ENCODE measurements at places on chromosomes 6 and 20.

DNA sequence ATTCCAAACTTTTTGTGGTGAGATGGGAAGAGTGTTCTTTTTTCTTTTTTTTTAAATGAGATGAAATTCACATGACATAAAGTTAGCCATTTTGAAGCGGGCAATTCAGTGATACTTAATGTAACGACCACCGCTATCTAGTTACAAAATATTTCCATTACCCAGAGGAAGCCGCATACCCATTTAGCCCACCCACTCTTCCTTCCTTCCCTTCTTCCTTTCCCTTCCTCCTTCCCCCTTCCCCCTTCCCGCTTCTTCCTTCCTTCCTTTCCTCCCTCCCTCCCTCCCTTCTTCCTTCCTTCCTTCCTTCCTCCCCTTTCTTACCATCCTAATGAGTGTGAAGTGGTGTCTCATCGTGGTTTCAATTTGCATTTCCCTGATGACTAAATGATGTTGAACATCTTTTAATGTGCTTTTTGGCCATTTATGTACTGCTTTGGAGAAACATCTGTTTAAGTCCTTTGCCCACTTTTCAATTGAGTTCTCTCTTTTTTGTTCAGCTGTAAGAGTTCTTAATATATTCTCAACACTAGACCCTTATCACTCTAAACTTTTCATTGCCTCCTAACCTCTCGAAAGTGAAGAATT is 371.1 kb downstream of the FARS2 start:
- no peak for DNase-seq

GRCh38 chr6:11473008-11473740 is 64.4 kb upstream of the TMEM170B start:
- no peak for DNase-seq

DNA sequence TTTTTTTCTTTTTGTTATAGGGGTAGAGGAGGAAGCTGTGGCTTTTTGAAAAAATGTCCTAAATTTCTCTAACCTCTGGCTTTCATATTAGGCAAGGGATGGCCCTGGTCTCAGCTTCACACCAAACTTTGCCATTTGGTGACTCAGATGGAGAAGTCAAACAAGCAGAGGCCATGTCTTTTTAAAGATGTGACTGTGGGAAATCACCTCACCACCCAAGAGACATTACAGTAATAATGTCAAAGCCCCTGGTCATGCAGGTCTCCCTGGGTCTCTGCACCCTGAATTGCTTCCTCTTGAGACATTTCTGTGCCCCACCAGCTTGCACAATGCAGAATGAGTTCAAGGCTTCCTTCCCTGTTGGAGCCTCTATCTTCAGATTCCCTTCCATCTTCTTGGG is 39.5 kb upstream of the ADGRF5 start:
- DNase-seq, result no peak

- DNase-seq, result no peak
Observed at GRCh38 chr6:25309886-25310285, 30.7 kb downstream of the CARMIL1 start.

DNA sequence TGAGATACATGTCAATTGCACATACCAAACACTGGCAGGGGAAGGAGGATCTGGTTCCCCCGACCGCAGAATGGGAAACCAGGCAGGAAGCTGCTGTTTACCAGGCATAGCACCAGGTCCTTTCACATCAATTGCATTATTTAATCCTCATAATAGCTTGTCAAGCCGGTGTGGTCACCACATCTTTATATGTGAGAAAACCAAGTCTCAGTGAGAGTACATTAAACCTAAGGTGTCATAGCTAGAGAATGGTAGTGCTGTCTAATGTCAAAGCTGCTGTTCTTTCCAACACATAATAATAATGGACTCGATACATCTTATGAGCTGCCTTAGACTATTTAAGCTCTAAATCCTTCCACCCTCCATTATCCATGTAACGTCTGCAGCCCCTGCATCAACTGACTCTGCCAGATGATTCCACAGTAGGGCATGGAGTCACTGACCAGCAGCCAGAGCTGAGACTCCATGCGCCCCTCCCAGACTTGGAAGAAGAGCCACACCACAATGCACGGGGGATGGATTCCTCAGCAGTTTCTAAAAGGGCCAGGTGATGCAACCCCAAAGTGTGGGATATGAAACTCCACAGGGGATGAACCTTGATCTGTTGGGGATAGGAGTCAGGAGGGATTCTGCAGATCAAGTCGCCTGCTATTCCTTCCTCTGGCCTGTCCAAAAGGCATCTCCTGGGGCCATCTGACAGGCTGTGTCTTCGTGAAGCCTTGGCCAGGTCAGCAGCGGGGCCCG is 71.8 kb downstream of the GPR6 start:
- no peak for DNase-seq

DNA sequence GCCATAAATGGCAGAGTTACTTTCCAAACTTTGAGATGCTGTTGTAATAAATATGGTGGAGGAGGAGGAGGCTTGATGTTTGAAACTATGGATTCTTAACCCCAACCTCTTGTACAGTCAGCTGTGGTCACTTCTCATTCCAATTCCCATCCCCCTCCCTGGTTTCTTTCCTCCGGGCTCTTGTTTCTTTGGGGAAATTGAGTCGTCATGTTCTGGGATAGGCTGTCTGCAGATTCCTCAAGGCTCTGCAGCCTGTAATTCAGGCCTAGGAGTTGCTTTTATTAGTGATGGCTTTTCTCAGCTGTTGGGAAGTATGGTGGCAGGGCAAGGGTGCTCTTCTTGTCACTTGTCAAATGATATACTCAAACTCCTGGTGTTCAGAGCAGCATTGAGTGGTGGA is 2.6 kb downstream of the PTK7 start:
- no peak for DNase-seq

DNA sequence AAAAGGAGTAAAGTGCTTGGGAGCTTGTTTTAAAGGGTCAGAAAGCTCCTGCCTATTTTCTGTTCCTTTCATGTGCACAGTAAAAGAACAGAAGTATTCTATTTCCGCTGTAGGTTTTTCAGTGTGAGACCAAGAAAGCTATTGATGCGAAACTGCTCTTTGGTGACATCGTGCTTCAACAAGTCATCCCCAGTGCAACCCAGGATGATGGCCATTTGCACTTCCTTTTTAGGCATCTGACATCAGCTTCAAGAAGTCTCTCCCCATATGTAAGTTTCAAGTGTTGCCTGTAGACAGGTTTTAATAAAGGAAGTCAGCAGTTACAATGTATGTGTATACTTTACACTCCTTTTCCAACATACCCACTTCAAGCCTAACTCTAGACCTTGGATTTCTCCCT is 131.6 kb downstream of the RFX6 start:
- DNase-seq, result no peak

DNA sequence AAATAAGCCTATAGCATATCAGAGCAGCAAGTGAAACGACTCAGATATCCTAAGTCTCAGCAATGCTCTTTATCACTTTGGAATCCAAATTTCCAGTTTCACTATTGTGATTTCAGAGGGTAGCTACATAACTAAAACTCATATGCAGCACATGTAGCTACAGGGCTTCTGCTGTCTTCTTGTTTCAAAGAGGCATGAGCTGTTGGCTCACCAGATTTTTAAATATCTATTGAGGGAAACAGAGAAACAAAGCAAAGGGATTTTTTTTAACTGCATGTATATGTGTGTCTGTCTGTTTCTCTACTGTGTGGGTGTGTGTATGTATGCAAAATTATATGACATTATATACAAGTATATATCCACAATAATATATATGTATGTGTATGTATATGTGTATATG is 258.4 kb downstream of the HDGFL1 start:
- no peak for DNase-seq

DNA sequence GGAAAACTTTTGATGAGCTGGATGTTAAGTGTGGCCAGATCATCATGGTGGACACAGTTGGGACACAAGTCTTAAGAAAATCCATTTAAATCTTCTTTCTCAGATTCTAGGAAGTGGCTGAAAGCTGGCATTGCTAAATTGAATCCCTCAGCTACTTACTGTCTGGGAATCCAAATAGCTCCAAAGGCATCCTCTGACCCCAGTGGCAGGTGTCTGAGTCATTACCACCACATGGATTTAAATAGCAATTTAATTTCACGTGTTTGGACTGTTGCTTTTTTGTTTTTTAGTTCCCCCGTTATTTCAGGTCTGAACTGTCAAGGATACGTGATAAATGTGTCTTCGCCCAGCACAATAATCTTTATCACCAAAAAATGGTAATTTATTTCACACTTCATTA is 33.2 kb upstream of the HDGFL1 start:
- no peak for DNase-seq

- DNase-seq, result no peak
Observed at GRCh38 chr6:38185752-38186151, 366.2 kb downstream of the ZFAND3 start.

DNA sequence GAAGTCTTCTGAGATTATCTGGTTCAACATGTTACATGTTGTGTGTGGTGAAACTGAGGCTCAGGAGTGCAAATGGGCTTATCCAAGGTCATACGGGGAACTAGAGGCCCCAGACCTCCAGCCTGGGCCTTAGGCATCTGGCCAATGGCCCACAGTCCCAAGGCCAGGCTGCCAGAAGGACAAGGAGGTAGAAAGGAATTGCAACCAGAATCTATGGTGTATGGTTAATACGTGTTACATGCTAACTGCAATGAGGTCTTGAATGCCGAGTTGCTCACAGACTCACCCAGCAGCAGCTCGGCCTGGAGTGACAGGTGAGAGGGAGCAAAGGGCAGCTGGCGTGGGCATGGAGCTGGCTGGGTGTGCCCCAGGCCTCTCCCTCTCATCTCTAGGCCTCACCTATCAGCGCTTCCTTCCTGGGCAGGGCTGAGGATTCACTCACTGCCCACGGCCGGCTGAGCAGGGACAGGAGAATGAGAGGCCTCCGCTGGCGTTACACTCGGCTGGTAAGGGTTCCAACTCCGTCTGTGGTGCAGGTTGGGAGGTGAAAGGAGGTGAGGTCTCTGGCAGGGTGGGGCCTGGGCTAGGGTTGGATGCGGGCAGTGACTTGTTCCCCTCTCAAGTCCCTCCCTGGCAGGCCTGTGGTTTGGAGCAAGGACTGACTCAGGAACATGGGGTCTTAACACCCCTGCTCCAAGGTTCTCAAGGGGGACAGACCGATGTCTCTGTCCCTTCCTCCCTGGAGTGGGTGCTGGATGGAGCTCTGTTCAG is at the start of gene TLDC2:
Gene TLDC2, plus strand, starts transcription at position 437 of the 771 bp plus-strand sequence. Its CDS starts 37 bp downstream, at position 474.
- no peak for DNase-seq

GRCh38 chr20:16270989-16271388 is 302.3 kb downstream of the KIF16B start:
- no peak for DNase-seq

DNA sequence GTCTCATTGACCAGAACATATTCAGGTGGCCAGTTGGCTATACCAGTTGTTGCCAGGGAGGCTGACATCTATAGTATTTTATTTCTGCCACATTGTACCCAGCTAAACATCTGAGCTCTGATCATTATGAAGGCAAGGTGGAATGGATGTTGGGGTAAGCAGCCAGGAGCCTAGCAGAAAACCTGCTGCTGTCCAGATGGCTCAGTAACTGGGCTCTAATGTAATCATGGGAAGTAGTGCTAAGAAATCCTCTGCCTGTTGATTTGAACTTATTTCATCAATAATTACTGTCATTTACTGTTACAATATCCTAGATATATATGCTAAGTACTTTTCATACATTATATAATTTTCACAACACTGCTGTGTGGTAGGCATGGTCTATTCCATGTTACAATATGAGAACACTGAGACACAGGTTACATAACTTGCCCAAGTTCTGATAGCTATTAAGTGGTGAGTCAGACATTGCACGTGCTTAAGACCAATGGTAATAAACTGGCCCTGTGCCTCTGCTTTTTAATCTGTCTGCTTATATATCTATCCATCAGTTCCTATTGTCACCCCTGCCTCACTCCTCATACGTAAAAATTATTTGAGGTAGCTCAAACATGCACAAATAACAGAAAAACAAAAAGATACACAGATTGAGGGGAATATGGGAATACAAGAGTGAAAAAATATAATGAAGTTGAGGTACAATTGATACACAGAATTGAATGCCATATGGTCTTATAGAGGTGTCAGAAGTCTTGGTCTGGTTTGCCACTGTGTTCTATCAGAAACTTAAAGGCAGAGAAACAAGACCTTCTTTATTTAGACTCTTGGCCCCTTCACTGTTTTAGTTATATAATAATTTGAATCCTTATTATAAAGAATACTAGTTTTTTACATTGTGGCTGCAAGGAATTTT is 25.2 kb downstream of the TBPL1 start:
- DNase-seq, result no peak

- no peak for DNase-seq
Observed at GRCh38 chr6:13431861-13432465, 55.4 kb downstream of the GFOD1 start.

DNA sequence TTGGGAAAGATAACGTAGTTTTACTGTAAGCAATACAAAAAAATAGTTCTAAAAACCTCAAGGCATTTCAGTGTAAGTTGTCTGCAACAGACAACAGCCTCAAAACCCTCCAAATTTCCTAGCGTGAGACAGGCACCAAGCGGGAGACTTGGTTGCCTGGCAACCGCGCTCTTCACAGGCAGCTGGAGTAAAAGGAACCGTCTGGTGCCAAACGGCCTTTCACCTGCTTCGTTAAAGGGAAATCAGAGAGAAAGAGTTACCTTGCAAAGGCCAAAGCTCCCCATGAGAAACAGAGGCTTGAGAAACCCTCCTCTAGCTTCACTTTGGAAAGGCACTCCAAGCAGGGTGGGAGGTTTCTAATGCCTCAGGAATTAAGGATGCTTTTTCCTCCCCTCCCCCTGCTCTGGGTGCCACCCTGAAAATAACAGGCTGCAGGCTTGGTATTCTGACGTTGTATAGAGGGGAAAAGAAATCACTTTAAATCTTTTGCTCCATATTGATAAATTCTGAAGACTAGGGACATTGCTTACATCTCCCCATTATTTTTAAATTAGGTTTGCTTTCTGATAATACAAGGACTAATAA is 129.7 kb upstream of the UFL1 start:
- DNase-seq, result peak; percentile 86

GRCh38 chr6:166660157-166660688 is 33.2 kb upstream of the RPS6KA2 start:
- DNase-seq, result no peak

DNA sequence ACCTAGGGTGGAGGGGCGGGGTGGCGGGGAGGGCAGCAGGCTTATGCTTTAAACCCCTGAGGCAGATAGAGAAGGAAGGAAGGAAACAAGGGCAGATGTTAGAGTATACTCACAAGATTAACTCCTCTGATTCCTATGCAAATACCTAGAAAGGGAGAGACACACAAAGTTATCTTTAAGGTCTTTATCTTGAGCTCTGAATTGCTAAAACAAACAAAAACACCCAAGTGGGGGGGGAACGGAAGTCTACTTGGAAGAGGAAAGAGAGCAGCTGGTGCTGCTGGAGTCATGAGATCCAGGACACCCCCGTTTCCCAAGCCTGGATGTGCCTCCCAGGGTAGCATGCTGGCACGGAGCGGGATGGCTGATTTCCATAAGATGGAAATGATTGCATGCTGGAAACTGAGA is 43.4 kb downstream of the PLAGL1 start:
- no peak for DNase-seq

- DNase-seq, result no peak
Observed at GRCh38 chr6:66896415-66896814, 1189.4 kb upstream of the EYS start.

- no peak for DNase-seq
Observed at GRCh38 chr6:27002447-27002846, 245.1 kb upstream of the PRSS16 start.

GRCh38 chr20:48115502-48115901 is 330.2 kb upstream of the SULF2 start:
- no peak for DNase-seq

- peak; percentile 47 for DNase-seq
Observed at GRCh38 chr6:43871933-43872332, 101.9 kb downstream of the VEGFA start.
